HS-5 (cell line): ENCODE measurements at places on chromosomes 2 and 18.

GRCh38 chr2:95026471-95027368 lies 1.2 kb downstream of the MAL start:
- no peak for DNase-seq

DNA sequence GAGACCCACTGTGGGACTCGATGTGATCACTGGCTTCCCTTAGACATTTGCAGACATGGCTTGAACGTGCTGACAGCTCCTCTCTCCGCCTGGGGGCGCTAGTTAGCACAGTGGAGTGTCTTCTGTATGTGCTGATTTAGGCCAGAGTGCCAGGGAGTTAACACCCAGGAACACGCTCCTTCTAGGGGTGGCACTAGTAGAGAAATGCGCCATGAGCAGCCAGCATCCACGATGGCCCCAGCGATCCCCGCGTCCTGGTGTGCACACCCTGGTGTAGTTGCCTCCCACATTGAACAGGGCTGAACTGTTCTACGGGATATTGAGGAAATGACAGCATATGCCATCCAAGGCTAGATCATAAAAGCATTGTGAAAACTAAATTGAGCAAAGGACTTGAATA lies 11.4 kb upstream of the NMUR1 start:
- no peak for DNase-seq

DNA sequence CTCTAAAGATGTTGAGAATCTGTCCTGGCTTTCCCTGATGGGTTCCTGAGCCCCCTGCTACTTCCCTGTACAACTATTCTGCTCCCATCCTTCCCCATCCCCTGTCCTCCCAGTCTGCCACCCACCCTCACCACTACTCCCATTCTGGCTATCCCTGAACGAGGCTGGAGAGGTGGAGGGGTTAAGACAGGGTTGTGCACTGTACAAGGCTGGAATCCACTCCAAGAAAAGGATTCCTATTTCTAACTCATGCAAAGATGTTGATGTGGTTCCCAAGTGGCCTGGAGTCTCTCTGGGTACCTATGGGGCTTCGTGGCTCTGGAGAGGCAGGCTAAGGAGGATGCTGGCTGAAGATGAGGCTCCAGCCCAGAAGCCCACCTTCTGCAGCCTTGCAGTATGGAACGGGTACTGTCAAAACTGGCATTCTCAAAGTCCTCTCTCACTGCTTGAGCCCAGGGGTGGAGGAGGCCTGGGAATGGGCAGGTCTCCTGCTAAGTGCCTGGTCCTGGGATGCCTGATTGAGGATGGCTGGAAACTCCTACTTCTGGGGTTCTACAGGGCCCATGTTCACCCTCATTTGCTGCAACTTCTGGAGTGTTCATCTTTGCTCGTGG lies 1.3 kb upstream of the FEV start:
- no peak for DNase-seq

DNA sequence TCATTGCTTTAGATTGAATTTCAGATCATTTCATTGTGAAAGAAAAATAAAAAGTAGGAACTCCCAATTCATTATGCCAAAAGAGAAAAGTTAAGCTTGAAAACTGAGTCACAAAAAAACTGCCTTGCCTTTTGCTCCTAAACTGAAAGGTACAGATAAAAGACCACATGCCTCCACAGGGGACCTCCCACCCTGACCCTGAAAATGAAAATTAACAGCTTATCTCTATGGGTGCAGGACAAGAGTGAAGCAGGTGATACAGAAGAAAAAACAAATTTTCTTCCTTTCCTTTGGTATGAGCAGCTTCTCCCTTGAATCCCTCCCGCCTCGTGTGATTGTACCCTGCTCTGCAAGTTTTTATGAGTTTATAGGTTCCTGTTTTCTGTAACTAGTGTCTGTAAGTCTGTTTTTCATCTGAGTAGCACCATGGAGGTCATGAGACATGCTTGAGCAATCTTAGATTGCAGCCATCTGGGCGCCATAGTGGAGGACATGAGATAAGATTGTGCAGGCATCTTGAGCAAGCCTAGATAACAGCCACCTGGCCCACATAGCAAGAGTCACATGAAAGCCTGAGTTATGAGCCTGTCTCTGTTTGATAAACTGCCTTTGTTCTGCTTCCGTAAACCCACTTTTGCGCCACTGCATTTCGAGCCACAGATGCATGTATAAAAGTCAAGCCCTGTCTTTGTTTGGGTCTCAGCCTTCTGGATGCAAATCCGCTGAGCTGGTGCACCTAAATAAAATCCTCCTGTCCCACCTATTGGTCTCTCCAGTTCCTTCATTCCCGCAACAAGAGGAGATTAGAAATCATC lies 56.2 kb upstream of the DYNC1I2 start:
- no peak for DNase-seq

DNA sequence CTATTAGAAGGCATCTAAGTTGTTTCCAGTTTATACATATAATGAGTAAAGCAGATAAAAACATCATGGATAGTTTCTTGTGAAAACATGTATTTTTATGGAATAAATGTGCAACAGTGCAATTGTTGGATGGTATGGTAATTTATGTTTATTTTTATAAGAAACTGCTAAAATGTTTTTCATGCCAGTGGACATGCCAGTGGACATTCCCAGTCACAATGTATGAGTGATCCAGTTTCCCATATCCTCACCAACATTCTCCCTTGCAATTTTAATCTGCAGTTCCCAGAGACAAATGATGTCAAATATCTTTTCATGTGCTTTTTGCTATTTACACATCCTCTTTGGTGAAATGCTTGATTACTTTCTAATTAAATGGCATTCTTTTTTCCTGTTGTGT lies 818.6 kb downstream of the SUCLG1 start:
- DNase-seq = no peak

DNA sequence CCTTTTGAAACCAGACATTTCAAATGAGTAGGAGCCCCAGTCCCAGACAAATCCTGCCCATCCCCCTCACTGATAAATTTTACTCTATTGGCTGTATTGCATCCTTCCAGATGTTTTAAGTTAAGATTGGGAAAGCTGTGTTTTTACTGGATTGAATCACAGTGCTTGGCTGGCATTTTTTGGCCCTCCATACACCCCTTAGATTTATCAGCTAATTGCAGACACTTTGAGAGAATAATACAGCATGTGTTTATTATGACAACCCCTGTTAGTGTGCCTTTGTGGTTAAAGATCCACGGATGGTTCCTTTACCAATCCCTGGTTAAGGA lies 74.9 kb downstream of the ANTXR1 start:
- no peak for DNase-seq

GRCh38 chr18:41630232-41630886 lies 324.7 kb upstream of the PIK3C3 start:
- DNase-seq = no peak

DNA sequence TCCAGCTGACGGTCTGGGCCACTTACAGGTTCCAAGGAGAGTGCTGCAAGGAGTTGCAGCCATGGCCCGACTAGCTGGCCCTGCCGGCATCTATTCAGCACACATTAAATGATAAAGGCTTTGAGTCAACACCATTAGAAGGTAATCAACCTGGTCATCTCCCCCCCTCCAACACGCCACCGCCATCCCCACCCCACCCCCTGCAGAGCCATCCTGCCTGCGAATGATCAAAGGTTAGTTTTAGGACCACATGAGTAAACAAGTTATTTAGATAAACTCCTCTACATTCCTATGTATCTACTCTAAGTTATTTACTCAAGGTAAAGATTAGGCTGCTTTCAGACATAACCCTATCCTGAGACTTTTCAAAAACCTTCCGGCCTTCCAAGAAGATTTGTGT lies 349.3 kb upstream of the SLC39A10 start:
- no peak for DNase-seq

DNA sequence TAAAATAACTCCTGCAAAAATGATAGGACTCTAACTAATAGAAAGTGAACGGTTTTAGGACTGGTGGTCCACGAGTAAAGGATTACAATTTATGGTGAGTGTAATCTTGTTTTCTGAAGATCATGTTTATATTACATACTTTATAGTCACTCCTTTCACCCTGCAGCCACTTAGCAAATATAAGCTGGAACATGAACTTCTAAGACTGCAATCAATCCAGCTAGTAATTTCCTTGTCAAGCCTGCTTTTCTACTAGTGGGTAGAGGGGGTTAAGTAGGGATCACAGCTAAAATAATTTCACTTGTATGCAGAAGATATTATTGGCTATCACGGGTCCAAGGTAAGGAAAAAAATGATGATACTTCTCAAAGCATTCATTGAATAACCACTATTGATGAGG lies 125.5 kb upstream of the NETO1 start:
- no peak for DNase-seq

GRCh38 chr2:179612591-179613298 lies 248.7 kb downstream of the ZNF385B start:
- DNase-seq = no peak

- no peak for DNase-seq
Measured at GRCh38 chr2:224666951-224667553, 49.1 kb downstream of the CCDC195 start.

- DNase-seq = no peak
Measured at GRCh38 chr2:127134235-127134634, 27.3 kb upstream of the BIN1 start.

GRCh38 chr18:78431606-78432005 lies 548.0 kb upstream of the SALL3 start:
- DNase-seq = no peak

GRCh38 chr2:73373344-73373743 lies 12.3 kb upstream of the ALMS1 start:
- DNase-seq = no peak

GRCh38 chr2:2524348-2524941 lies 193.4 kb upstream of the MYT1L start:
- no peak for DNase-seq

- no peak for DNase-seq
Measured at GRCh38 chr2:39796134-39796533, 17.1 kb upstream of the THUMPD2 start.

DNA sequence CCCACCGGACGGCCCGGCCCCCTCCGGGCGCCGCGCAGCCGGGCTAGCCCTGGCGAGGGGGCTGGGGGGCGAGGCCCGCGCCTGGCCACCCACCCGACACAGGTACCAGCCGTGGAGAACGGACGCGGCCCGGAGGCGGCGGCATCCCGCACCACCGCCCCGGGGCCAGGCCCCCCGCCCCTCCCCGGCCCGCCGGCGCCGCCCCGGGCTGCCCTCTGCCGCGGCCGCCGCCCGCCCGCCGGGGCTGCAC lies 405 bp downstream of the SOS1 start:
- no peak for DNase-seq

DNA sequence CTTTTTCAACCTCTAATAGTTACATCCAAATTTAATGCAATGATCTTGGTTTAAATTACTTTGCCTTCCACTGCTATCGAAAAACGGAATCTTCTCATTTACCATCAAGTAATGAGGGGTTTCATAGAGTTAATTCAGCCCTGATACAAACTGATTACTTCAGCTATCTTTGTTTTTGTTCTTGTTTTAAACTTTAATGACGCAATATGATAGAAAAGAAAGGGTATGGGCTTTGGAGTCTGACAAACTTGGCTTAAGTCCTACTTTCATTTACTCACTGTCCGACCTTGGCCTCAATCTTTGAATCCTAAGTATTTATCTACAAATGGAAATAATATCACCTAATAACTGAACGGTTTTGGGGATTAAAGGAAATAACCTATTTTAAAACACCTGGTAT lies 16.1 kb downstream of the ADAM17 start:
- no peak for DNase-seq

DNA sequence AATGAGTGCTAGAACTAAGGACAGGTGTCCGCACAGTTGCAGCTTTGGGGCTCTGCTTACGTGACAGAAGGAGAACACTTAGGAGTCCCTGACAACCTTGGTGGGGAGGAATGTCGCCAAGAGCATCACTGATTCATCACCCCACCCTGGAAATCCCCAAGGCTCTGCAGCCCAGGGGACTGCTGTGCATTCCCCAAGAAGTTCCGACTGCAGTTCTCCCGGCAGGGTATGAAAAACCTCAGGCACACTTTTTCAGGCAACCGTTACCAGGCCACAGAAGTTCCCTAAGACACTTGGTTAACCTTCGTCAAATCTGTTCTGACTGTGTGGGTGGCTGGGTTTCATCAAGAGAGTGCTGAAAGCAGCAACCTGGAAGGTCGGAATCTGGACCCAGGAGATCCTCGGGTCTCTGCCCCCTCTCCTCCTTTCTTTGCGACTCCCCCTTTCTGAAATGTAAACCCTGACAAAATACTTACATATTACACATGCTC lies 192.1 kb upstream of the CXCR4 start:
- no peak for DNase-seq

DNA sequence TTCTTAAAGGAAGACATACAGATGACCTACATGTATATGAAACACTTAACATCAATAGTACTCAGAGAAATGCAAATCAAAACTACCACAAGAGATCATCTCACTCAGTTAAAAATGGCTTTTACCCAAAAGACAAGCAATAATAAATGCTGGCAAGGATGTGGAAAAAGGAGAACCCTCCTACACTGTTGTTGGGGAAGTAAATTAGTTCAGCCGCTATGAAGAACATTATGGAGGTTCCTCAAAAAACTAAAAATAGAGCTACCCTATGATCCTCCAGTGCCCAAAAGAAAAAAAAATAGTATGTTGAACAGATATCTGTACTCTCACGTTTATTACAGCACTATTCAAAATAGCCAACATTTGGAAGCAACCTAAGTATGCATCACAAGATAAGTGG lies 1579.4 kb upstream of the TMEFF2 start:
- DNase-seq = no peak

DNA sequence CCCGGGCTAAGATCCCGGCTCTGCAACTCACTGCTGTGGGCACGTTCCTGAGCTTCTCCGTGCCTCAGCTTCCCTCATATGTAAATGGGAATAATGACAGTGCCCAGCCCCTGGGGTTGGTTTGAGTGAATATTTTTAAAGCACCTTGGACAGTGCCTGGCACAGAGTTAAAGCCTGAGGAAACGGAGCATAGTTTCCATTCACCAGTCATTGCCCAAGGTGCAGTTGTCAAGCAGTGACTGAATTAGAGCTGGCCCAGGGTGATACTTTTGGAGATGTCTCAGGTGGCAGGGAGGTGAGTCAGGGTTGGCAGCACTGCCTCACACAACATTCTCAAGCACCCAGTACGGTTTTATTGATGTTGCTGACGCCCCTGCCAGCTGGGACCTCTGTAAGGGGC lies 12.2 kb downstream of the TMEM177 start:
- no peak for DNase-seq

GRCh38 chr2:64970495-64970894 lies 18.7 kb upstream of the SLC1A4 start:
- no peak for DNase-seq

- no peak for DNase-seq
Measured at GRCh38 chr2:137676346-137676745, 287.9 kb upstream of the HNMT start.

DNA sequence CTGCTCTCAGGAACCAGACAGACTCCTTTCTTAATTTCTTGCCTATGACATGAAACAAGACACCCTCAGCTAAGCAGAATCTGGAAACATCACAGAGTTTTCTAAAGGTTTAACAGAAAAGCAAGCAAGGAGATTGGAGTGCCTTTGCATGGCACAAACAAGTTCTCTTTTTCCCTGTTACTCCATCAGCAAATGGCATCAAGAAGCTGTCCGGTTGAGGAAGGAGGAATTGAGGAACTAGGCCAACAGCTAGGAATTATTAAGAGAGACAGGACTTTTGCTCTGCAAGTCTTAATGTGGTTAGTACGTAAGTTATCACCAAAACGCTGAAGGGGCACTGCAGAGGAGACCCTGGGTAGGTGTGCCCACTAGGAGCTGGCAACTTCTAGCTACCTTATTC lies 53.2 kb downstream of the NEB start:
- no peak for DNase-seq

GRCh38 chr2:235577404-235578330 lies 83.8 kb downstream of the AGAP1 start:
- DNase-seq = no peak

GRCh38 chr2:187264612-187265011 lies 183.4 kb downstream of the CALCRL start:
- no peak for DNase-seq
